ENCODE measurements at places on chromosomes 3 and 15. TPM values are rescaled to one million over a fixed set of nuclear protein-coding genes. Genes with fewer than 3 reads are reported as not detected.

TRAIP gene
- total RNA-seq = 1.5 TPM

- DNase-seq = no peak
These were observed 460.3 kb upstream of the WNT5A start for GRCh38 chr3:55947406-55947805.

- DNase-seq = no peak
These were observed 209.2 kb upstream of the ZPLD1 start for GRCh38 chr3:102225407-102226132.

NDN gene
- total RNA-seq = 30.7 TPM

DNA sequence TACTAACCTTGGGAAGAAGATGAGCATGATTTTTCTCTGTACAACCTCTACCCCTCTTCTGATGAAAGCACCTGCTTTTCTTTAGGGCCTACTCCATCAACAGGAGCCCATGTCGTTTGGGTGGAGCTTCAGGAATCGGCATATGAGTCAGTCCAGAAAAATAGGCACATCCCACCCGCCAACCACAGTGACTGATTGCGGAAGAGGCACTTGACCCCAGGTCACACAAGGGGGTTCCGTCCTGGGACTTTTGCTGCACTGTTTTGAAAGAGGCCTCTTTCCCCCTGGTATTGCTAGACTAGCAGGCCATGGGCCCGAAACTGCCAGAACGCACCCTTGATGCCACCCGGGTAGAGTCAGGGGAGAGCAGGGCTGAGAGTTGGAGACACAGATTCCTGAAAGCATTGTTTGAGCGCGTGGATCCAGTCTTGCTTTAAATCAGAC is 19.3 kb upstream of the NRROS start:
- no peak for DNase-seq

CCDC71 gene
- total RNA-seq = 22.1 TPM

TCF12 gene
- total RNA-seq = 103 TPM

GRCh38 chr3:53711387-53711786 is 134.8 kb downstream of the CHDH start:
- no peak for DNase-seq

TICRR gene
- 0.09 TPM for total RNA-seq

- DNase-seq = no peak
These were observed 605.4 kb upstream of the NR2F2 start for GRCh38 chr15:95724908-95725633.

DPPA2 gene
- not detected for total RNA-seq

DNA sequence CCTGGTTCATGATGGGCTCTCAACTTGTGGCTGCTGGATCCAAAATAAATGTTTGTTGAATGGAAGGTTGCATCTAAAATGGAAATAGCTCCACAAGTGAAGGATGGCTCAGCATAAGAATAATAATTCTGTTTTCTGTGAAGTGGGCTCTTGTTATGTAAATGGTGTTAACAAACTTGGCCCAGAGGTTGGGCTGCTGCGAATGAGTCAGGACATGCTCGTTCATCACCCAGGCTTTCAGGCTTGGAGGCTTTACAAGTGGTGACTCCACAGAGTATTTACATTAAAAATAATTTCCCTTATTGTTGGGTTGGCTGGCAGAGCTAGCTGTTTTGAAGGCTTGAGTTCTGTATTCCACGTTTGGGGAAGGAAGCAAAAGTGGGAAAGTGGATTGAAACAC is 60.5 kb downstream of the ITGB5 start:
- no peak for DNase-seq

DNA sequence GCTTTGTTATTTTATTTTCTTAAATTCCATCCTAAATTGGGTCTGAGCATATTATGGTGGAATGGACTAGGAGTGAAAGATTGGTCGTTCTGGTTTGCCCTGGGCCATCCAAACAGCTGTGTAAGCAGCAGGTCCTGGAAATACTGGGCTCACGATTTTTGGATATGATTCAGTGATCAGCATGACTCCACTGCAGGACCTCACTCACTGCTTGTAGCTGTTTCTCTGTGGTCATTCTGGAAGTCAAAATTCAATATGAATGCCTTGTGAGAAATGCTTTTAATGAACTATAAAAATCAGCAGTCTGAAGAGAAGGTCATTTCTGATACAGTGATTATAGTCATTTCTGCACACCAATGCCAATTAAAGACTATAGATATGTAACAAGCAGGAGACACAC is 185.0 kb downstream of the RBMS3 start:
- DNase-seq = no peak

- DNase-seq = no peak
These were observed 16.5 kb downstream of the HPS3 start for GRCh38 chr3:149145974-149146373.

GRCh38 chr3:185729337-185730055 is 95.3 kb downstream of the IGF2BP2 start:
- DNase-seq = no peak

- DNase-seq = no peak
These were observed 44.0 kb upstream of the BCL6 start for GRCh38 chr3:187788984-187789857.

Measured in upper lobe of right lung (tissue), 1 donor.